Activated T-cell treated with anti-CD3 and anti-CD28 coated beads, Interleukin-2, amount 50 U/mL, for 48 hours (primary cell): ENCODE measurements at places on chromosomes 3 and 15.

DNA sequence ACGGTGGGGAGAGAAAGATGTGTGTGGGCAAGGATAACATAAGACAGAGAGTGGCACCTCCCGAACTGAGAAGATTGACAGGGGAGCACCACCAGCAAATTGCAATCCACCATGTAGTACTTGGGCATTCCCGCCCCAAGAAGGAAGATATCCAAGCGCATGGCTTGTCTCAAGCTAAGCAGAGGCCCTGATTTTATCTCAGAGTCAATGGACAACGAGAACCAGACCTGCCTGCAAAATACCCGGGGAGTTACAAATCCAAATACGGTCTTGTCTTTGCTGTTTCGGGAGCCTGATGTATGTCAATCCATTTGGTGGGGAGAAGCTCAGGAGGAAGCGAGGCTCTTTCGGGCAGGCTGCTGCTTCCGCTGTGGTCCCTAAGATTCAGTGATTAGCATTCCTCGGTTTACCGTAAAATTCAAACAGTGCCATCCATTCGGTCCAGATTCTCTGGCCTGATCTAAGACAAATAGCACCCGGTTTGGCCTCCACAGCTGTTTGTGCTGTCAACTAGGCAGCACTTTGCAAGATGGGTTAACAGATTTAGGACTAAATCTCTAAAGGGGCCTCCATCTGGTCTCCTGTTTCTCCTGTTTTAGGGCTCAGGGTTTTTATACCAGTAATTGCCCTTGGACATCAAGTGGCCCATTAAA lies 97.7 kb upstream of the WNT5A start:
- DNase-seq = no peak

DNA sequence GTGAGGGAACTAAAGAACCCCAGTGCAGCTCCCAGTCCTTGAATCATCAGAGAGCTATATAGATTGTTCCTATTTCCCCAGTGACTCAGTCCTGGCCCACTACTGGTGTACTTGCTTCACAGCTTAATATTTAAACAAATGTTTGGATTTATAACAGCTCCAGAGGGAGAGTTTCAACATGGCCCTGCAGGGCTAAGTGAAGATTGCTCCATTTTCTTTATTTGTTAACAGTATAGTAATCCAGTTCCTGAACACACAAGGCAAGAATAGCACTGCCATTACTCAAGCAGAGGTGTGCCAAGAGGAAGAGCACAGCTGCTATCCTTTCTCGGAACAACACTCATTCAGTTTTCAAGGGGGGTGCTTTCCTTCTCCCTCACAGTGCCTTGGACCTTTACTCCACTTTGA lies 6.5 kb downstream of the SQOR start:
- DNase-seq = no peak

GRCh38 chr15:83062768-83063180 lies 4.3 kb downstream of the BTBD1 start:
- DNase-seq = no peak

DNA sequence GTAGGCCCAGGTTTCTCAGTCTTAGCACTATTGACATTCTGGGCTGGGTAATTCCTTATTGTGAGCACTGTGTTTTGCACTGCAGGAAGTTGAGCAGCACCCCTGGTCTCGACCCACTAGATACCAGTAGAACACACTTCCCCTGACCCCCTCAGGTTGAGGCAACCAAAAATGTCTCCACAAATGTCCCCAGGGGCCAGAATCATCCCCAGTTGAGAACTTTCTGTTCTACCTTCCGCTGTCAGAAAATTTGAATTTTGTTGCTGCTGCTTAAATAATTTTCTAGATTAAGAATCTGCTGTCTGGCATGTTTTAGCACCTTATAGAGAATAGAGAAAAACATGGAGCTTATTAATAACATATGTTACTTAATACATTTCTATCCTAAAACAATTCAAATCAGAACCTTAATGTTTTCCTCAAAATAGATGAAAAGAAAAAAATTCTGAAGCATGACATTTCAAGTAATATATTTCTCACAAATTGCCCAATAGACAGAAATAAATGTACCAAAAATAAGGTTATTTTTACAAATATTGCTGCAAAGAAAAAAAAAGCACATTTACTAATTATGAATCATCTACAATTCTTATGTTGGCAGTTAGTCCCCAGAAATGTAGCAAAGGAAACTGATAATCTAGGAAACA lies 13.2 kb upstream of the THRB start:
- DNase-seq = no peak

DNA sequence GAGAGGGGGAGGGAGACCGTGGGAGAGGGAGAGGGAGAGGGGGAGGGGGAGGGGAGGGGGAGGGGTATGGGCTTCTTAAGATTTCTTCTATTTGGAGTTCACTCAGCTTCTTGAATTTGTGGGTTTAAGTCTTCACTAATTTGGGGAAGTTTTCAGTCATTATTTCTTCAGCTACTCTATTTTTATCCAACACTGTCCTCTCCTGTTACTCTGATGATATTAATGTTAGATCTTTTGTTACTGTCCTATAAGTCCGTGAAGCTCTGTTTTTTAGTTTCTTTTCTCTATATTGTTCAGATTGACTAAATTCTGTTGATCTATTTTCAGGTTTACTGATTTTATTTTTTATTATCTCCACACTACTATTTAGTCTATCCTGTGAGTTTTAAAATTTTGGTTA lies 351.5 kb upstream of the TPM1 start:
- DNase-seq = no peak

GRCh38 chr15:77966540-77967234 lies 110.8 kb downstream of the TBC1D2B start:
- DNase-seq = peak; percentile 63

DNA sequence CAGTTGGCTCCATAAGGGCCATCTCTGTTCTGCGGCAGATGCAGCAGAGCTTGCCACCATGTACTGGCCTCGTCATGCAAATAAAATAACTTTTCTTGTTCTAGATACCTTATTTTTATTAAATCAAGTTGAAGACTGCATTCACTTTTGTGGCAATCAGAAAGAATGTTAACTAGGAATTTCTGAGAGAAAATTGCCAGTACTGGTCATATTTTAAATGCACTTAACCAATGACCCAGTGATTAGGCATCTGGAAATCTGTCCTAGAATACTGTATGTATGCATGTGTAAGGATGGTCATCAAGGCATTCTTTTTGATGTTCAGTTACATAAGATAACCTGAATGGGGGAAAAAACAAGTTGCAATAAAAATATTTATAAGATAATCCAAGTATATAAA lies 34.2 kb upstream of the CSPG5 start:
- no peak for DNase-seq

- DNase-seq = no peak
These were observed 132.3 kb downstream of the NTRK3 start for GRCh38 chr15:88124199-88124598.

DNA sequence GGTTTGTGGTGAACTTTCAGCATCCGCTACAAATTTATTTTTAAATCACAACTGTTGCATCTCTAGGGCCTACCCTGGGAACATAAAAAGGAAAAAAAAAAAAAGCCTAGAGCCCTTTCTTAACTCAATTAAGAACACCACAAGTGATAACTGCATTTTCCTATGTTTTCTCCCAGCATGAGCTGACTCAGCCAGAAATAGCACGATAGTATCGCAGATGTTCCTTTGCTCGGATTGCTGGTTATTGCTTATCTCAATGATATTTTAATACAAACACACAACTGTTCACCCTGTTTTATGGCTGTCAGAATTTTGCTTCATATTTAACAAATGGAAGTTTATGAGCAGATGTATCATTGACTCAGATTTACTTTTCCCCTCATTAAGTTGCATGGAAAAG lies 251.8 kb upstream of the SUCLG2 start:
- DNase-seq = no peak

- DNase-seq = no peak
These were observed 17.1 kb downstream of the PML start for GRCh38 chr15:74011610-74012009.

- no peak for DNase-seq
These were observed 289.9 kb upstream of the RASGRP1 start for GRCh38 chr15:38854506-38854905.

GRCh38 chr3:155236473-155236872 lies 57.0 kb downstream of the STRIT1 start:
- no peak for DNase-seq

- no peak for DNase-seq
These were observed 54.9 kb downstream of the STARD5 start for GRCh38 chr15:81268881-81269601.

GRCh38 chr3:144187531-144188210 lies 216.0 kb downstream of the DIPK2A start:
- DNase-seq = no peak

- peak; percentile 89 for DNase-seq
These were observed at the start of gene TMED3 for GRCh38 chr15:79310985-79311900. Gene TMED3, plus strand, starts transcription at chr15:79311112. Its CDS starts 138 bp downstream, at chr15:79311250.

GRCh38 chr3:197125636-197126035 lies 96.0 kb upstream of the MELTF start:
- DNase-seq = no peak

- no peak for DNase-seq
These were observed 58.1 kb upstream of the FOXP1 start for GRCh38 chr3:71641674-71642073.

GRCh38 chr3:149162007-149162406 lies 32.6 kb downstream of the HPS3 start:
- no peak for DNase-seq

DNA sequence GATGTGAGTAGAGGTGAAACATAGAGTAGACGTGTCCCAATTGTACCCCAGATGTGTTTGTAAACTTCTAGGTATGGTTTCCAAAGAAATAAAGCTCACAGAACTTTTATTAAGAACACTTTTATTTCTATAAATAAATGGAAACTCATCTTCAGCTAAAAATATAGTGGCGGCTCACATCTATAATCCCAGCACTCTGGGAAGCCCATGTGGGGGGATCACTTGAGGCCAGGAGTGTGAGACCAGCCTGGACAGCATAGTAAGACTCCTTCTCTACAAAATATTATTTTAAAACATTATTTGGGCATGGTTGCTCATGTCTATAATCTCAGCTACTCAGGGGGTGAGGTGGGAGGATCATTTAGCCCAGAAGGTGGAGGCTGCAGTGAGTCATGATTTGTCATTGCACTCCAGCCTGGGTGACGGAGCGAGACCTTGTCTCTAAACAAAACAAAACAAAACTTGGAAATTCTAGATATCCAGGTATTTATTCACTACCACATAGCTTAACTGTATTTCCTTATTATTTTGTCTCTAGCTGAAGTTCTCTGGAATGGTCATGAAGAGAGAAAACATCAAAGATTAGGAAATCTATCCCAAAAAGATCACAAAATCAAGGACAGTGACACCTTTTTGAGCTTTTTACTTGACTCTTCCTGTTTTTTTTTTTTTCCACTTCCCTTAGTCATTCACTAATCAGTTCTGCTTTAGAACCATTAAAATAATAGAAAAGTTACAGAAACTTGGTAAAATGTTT lies 258.1 kb downstream of the TIGIT start:
- DNase-seq = no peak

DNA sequence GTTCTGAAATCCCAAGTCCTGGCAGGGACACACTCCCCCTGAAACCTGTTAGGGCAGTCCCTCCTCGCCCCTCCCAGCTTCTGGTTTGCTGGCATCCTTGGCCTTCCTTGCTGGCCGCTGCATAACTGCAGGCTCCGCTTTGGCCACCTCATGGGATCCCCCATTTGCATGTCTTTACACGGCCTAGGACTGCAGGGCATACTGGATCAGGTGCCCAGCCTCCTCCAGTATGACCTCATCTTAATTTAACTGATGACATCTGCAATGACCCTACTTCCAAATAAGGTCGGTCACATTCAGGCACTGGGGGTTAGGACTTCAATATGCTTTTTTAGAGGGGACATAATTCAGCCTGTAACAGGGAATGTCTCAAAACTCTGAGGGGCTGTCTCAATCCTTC lies 173.3 kb downstream of the RAB11A start:
- DNase-seq = no peak

- DNase-seq = no peak
These were observed 70.2 kb upstream of the ABI3BP start for GRCh38 chr3:101063401-101063800.

DNA sequence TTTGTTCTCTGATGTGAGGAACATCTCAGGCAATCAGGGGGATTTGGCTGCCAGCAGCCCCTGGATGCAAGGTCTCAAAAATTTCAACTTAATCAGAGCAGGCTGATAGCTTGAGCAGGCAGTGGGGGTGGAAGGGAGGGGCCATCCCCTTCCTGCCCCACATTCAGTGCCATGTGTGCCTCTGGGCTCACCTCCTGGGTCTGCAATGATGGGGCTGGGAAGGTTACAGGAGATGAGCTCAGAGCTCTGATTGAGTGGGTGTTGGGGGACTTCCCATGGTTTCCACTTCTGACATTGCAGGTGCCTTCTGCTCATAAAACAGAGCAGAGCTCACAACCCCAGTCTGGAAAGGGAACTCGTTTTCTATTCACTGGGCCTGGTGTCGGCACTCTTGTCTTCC lies 37.0 kb downstream of the PARP16 start:
- DNase-seq = peak; percentile 81

GRCh38 chr15:68504681-68505170 lies 72.8 kb upstream of the ITGA11 start:
- DNase-seq = no peak

GRCh38 chr3:119436977-119437376 lies 26.4 kb downstream of the TMEM39A start:
- DNase-seq = no peak

GRCh38 chr3:56753206-56753820 lies 48.4 kb downstream of the ARHGEF3 start:
- DNase-seq = no peak

- no peak for DNase-seq
These were observed 7.4 kb downstream of the RAB8B start for GRCh38 chr15:63196842-63197241.

- DNase-seq = no peak
These were observed 18.6 kb downstream of the UBE2Q2 start for GRCh38 chr15:75861750-75862402.

- no peak for DNase-seq
These were observed 161.3 kb upstream of the TLE3 start for GRCh38 chr15:70259028-70259424.

DNA sequence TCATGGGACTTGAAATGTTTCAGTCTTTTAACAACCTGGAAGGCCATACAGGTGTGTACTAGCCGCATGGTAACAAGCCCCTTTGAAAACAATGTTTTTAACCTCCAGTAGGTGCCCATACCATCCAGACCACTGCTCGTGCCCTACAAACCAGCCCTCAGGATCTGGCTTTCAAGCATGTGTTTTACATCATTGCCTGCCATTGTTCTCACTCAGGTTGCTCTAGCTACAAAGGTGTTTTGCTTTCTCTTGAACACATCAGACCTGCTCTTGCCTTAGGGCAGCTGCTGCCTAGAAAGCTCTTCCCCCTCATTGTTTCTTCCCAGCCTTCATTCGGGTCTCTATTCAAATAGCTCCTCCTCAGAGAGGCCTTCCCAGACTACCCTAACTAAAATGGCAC lies 32.3 kb upstream of the MAP3K13 start:
- no peak for DNase-seq

DNA sequence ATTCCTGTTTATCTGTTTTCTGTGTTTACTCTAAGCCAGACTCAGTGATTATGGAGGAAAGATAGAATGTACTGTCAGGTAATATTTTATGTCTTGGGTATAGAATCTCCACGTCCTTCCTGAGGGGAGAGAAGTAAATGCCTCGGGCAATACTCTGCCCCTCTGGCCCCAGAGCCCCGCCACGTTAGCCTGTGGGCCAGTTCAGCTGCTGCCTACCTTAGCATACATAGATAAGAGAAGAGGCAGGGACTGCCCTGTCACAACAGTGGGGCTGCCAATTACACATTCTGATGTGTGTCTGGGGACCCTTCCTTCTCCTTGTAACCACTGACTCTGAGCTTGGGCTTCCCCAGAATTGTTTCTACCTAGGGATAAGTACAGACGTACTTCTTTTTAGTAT lies 347.7 kb upstream of the ATP11B start:
- no peak for DNase-seq
